ENCODE measurements at places on chromosomes 11 and 22.
A peak's percentile ranks its signal among the peaks of the same experiment; 100 is the strongest.

- ATAC-seq = no peak
Observed at GRCh38 chr11:67541198-67541597, 18.0 kb upstream of the CABP2 start.

DNA sequence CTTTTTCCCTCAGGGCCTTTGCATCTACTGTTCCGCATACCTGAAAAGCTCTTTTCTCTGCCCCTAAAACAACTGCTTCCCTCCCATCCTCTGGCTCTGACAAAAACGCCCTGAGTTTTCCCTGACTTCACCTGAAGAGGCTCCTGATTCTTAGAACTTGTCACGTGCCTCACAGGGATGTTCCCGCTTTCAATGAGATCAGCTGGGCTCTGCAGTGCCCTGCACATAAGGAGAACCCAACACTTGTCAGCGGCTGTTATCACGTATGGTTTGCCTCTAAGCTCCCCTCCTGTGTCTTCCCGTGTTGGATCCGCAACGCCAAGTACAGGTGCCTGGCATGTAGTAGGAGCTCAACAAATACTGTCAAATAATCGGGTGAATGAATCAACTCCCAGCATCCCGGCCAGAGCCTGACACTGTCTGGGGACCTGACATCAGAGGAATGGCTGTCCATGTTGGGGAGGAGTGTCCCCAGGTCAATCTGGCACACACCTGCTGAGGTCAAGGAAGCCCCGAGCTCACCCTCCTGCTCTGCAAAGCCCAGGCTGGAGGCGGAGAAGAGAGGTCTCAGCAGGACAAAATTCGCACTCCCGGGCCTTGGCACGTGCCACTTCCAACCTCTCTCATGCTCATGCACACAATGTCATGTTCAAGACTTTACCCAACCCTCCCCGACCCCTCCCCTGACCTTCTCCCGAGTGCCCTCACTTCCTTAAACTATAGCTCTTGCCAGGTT is 4.2 kb upstream of the GRK2 start:
- no peak for ATAC-seq

DNA sequence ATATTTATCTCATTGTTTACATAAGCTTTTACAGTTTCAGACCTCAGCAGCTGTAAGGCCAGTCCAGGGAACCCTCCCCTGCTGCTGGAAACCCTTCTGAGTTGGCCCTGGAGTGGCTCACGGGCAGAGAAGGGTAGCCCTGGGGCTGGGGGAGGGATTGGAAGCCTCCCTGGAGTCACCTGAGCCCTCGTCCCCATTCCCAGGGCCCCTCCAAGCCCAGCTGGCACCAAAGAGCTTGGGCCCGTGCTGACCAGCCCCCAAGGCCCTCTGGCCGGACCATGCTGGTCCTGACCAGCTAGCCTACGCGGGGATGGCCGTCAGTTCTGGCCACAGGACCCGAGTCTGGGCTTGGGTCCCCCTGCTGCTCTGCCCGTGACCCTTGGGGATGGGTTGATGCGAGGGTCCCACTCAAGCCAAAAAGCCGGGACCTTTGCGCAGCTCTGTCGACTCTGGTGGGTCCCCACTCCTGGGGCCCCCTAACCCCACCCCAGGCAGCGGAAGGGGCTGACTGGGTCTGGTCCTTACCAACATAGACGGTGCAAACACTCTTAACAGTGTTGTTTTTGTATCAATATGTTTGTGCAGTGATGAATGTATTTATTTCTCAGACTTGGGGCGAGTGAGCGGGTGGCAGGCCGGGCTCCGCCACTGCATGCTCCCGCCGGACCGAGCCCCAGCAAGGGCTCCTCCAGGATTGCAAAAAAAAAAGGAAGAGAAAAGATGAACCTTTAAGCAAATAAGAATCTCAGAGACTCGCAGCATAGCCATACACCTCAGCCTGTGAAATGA is 17.5 kb upstream of the TMEM191C start:
- no peak for ATAC-seq

DNA sequence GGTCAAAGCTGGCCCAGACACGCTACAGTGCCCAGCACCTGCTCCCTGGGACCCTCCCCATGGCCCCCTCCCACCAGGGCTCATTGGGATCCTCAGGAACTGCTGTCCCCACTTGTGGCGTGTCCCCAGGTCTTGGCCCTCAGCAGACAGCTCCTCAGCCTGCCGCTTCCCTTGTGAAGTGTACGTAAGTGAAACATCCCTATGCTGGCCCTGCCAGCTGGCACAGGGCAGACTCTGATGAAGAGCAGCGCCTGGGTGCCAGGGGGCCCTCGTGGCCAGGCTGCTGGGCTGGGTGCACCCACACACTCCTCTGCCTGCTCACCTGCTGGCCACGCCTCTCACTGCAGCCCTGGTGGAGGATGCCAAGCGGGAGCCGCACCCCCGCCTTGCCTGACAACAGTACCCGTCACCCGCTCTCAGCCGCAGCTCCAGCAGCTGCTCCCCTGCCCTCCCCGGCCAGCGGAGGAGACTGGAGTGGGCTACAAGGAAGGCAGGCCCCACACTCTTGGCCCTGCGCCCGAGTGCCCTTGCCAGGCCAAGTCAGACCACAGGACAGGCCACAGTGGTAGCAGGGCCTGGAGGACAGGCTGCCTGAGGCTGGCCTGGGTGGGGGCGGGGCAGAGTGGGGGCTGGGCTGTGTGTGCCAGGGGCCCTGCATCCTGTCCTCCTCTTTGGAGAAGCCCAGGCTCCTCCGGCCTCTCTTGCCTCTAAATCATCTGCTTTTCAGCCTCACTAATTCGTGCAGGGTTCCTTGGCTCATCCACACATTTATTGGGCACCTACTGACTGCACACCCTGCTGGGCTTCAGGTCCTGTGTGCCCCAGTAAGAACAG is 39.5 kb downstream of the IGF2 start:
- no peak for ATAC-seq

DNA sequence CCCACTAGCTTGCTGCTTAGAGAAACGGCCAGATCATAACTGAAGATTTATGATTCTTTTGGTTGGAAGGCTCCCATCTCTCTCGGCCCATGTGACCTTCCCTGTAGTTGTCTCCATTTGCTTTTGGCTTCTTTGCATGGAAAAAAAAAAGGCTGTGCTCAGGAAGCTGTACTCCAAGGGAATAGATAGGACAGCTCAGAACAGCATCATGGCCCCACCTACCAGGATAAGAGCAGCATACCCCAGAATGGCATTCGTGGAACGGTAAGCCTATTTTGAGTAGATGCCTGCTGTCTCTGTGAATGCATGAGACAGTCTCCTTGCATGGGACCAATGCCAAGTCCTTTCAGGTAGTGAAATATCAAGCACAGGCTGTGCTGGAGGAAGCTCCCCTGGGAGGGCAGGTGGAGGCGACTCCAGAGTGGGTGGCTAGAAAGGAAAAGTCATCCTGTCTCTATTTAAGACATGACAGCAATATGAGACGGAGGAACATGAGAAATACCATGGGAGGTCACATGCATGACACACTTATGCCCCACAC is 94.1 kb upstream of the AMOTL1 start:
- no peak for ATAC-seq

- ATAC-seq = no peak
Observed at GRCh38 chr11:65060913-65061408, 2.6 kb upstream of the NAALADL1 start.

DNA sequence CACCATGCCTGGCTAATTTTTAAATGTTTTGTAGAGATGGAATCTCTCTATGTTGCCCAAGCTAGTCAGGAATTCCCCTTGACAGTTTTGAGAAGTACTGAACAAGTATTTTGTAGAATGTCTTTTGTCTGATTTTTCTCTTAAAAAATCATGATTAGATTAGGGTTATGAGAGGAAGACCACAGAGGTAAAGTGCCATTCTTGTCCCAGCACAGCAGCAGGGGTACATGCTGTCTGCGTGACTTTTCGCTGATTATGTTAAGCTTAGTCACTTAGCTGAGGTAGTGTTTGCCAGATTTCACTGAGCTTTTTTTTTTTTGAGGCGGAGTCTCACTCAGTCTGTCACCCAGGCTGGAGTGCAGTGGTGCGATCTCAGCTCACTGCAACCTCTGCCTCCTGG is 13.6 kb upstream of the NUP160 start:
- ATAC-seq = no peak

GRCh38 chr11:67564230-67564629 is 19.4 kb upstream of the GSTP1 start:
- no peak for ATAC-seq

- no peak for ATAC-seq
Observed at GRCh38 chr11:43498561-43498960, 139.8 kb downstream of the TTC17 start.

- ATAC-seq = peak; percentile 69
Observed at GRCh38 chr11:57456960-57457642, 3.2 kb upstream of the RTN4RL2 start.

DNA sequence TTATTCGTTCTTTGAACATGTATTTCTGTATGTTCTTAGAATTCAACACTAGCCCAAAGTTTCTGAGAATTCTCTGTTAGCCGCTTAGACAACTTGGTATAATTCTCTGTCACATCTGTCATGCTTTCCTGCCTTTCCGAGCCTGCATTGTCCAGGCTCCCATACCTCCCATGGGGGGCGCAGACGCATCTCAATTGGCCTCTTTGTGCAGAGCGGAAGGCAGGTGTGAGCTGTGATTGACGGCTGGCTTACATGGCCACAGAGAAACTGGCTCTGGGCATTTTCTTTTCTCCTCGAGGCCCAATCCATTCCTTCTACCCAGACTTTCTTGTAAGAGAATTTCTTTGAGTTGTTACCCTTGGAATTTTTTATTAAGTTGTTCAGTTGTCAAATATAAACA is 132.7 kb upstream of the SESN3 start:
- ATAC-seq = peak; percentile 60
